ENCODE measurements at places on chromosomes 4 and X.
A peak's percentile ranks its signal among the peaks of the same experiment; 100 is the strongest.

DNA sequence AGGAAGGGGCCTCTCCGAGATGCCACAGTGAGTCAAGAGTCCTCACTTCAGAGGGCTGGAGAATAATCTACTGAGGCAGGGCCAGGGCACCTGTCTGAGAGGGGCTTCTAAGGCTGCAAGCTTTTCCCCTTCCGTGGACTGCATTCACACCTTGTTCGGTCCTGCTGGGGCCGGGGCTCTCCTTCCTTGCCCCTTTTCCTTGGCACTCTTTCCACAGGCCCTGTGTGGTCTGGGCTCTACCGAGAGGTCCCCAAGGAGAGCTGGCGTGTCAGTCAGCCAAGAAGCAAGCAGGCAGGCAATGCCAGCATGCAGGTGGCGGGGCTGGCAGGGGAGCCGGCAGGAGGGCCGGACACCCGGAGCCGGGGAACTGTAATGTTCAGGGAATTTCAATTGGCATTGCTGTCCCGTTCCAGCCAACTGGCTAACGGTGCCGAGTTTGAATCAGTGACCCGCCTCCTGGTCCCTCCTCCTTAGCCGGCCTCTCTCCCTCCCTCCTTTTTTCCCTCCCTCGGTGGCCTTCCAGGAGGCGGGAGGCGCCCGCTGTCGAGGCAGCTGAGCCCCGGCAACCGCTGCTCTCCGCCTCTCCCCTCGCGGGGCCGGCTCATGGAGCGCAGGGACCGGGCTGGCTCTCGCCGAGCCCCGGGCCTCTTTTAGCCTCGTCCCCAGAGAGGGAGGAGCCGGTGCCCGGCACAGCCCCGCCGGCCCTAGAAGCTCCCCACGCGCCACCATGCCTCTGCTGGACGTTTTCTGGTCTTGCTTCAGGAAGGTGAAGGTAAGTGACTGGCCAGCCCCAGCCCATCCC lies at the start of gene STARD8:
Gene STARD8, plus strand, starts transcription at position 511 of the 802 bp plus-strand sequence. Its CDS starts 217 bp downstream, at position 728.
- no peak for DNase-seq

- no peak for DNase-seq
These were observed 34.8 kb downstream of the ZNF185 start for GRCh38 chrX:152932598-152933175.

DNA sequence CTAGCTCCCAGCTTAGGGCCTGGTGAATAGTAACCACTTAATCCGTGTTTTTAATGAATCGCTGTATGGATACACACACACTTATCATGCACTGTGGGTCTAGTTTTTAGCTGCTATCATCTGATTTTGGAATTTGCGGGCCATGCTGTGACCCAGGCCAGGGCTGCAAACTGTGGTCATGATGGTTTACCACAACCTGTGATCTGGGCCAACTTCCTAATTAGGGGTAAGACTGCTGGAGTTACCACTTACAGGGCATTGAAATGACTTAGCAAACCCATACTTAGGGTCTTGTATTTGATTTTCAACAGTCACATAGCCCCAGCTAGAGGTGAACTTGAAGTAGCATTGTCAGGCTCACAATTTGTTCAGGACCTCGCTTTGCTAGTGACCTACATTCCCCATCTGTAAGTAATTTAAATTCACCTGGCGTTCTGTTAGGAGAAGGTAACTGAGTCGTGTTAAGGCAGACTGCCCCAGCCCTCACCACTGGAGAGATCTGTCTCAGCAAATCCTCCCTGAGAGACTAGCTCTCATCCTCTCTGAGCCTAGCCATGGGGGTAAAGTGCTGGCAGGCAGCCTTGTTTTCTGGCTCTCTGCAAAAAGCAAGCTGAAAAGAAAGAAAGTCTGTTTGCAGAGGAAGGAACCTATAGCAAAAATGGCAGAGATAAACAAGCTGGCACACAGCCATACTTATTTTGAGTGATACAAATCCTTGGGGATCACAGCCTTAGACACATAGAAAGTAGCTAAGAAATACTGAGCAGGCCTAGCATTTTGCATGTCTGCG lies 33.8 kb upstream of the EGFL6 start:
- no peak for DNase-seq

GRCh38 chr4:110062166-110062565 lies 136.2 kb downstream of the ELOVL6 start:
- peak; percentile 57 for DNase-seq

DNA sequence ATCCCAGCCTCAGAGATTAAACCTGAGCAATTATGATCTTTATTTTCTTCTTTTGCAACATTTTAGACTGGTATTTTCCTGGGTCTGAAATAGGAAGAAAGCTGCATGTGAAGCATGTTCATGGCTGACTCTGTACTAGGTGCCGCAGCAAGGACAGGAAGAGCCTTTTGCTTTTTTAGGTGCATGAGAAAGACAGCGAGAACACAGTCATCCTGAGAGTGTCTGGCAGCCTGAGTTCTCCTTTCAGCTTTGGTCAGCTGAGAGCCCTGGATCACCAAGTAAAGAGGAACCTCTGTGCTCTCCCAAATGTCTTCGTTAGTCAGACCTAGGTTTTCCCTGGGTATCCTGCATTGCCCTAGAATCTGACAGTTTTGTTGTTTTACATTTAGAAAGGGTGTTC lies 29.8 kb downstream of the FAM149A start:
- no peak for DNase-seq
